Muscle of leg (tissue), 16 donors: ENCODE measurements at places on chromosomes 6 and 20. TPM values are rescaled to one million over a fixed set of nuclear protein-coding genes. Genes with fewer than 3 reads are reported as not detected.

DNA sequence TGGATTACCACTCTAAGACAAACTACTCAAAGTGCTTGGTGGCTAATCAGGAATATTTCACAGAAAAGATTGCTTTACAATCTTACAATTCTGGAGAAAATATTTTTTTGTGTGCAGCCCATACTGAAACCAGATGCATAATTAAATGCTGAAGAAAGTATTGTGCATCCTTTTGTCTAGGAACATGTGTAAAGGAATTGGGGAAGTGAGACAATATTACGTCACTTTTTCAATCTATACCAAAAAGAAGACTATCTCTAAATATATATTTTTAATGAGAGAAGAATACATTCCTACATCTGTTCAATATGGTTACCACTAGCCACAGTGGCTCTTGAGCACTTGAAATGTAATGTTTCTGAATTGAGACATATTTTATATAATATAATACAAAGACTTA lies 992.5 kb upstream of the ADGRB3 start:
- DNase-seq, result no peak

DNA sequence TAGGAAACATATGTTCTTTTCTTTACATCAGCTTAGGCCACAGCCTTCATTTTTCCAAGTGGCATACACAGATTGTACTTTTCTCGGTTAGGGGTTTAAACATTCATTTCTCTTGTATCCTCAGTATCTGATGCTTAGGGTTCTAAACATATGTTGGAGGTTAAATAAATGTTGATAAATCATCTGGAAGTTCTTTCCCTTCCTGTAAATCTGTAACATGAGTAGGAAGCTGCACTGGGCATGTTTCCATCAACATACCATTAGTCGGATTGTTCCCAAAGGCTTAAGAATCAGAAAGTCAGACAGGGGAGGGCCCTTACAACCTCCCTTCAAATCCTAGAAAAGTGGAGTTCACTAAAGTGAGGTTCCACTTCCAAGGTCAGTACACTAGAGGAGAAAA lies 54.8 kb upstream of the BCLAF1 start:
- peak; percentile 71 for DNase-seq
- no peak overlapping the region for H3K4me3 ChIP-seq
- H3K27ac ChIP-seq, result no peak overlapping the region
- no peaks in the 10 kb centered on the region for H3K4me1 ChIP-seq
- H3K36me3 ChIP-seq, result no peaks in the 10 kb centered on the region

- no peaks in the 10 kb centered on the region for H3K27me3 ChIP-seq
- H3K4me3 ChIP-seq, result no peak overlapping the region
- H3K27ac ChIP-seq, result no peak overlapping the region
- H3K4me1 ChIP-seq, result no peaks in the 10 kb centered on the region
- DNase-seq, result no peak
- peaks cover 24% of the 10 kb centered on the region for H3K36me3 ChIP-seq
These were observed 129.6 kb downstream of the SULF2 start for GRCh38 chr20:47655635-47656034.

GRCh38 chr20:22383156-22383555 lies 201.2 kb downstream of the FOXA2 start:
- peaks cover 4% of the 10 kb centered on the region for H3K27me3 ChIP-seq
- no peak for DNase-seq
- H3K4me3 ChIP-seq, result no peak overlapping the region
- H3K4me1 ChIP-seq, result no peaks in the 10 kb centered on the region

- H3K27ac ChIP-seq, result no peak overlapping the region
- no peak overlapping the region for H3K4me3 ChIP-seq
- H3K4me1 ChIP-seq, result peaks cover 3% of the 10 kb centered on the region
These were observed 391.8 kb downstream of the CDC5L start for GRCh38 chr6:44779130-44779826.

DNA sequence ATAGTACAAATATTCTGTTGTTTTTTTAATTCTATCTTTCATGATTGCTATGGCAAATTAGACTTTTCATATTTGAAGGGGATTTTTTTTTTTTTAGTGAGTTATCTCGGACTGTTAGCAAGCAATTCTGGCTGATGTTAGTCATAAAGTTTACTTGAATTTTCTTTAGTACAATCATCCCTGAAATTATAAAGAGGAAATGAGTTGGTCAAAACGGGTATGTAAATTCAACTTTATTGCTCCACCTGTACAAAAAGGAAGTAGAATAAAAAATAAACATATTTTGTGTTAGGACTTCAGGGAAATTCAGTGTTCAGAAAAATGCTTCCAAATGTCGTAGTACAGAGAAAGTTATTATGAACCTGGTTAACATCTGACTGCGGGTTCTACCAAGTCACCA lies 40.3 kb downstream of the PPP1R14C start:
- H3K4me3 ChIP-seq, result no peak overlapping the region
- no peak for DNase-seq
- H3K36me3 ChIP-seq, result no peaks in the 10 kb centered on the region
- H3K27ac ChIP-seq, result no peak overlapping the region

- no peaks in the 10 kb centered on the region for H3K36me3 ChIP-seq
- H3K4me1 ChIP-seq, result no peaks in the 10 kb centered on the region
- H3K27me3 ChIP-seq, result peaks cover 5% of the 10 kb centered on the region
These were observed 31.0 kb downstream of the GRM4 start for GRCh38 chr6:34114695-34115402.

GRCh38 chr20:34907616-34908469 lies 31.4 kb downstream of the ACSS2 start:
- H3K27ac ChIP-seq, result peak overlapping the region; percentile 63
- no peaks in the 10 kb centered on the region for H3K36me3 ChIP-seq
- H3K4me3 ChIP-seq, result no peak overlapping the region
- DNase-seq, result peak; percentile 60

DNA sequence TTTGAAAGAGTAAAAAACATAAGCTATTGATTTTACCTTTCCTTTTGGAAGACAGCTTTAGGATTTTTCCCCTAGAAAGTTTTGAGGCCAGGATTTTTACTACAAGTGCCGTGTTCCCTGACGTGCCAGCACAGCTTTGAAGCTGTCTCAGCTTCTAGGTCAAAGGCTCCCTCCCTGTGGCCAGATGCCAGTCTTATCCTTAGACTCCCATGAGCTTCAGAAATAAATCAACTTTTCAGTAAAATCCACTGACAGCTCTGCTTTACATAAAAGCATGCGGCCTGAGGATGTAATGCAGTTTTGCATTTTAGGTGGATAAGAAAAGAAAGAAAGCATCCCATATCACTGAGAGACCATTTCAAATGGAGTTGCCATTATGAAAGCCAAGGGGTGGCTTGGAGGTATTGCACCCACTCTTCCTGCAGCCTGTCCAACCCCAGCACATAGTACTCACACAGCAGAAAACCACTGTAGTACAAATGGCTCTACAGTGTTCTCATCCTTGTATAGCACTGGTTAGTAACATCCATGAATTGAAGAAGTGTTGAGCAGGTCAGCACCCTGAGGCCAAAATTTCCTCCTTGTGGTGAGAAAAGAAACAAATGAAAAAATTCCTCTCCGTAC lies 15.2 kb upstream of the ATXN1 start:
- peaks cover 9% of the 10 kb centered on the region for H3K4me1 ChIP-seq
- no peaks in the 10 kb centered on the region for H3K36me3 ChIP-seq
- no peak overlapping the region for H3K27ac ChIP-seq
- H3K4me3 ChIP-seq, result no peak overlapping the region
- H3K27me3 ChIP-seq, result no peaks in the 10 kb centered on the region
- no peak for DNase-seq

GRCh38 chr20:1994627-1995026 lies 769 bp upstream of the PDYN start:
- no peak for DNase-seq
- H3K4me1 ChIP-seq, result no peaks in the 10 kb centered on the region
- H3K27ac ChIP-seq, result no peak overlapping the region
- no peaks in the 10 kb centered on the region for H3K36me3 ChIP-seq

DNA sequence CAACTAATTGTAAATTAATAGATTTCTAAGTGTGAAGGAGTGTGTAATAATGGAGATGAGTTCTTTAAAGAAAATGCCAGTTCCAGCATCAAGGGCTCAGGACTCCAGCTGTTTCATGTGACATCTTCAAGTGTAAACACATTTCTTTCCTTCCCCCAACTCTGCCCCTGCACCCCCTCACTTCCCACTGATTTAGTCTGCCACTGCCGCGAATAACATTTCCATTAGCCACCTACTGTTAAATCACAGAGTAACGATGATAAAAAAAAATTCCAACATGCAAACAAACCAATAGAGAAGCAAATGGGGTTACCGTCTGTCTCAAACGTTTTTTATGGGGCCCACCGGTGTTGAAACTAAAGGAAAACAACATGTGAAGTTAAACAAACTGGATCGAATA lies 414.3 kb downstream of the SAMD5 start:
- no peaks in the 10 kb centered on the region for H3K36me3 ChIP-seq
- DNase-seq, result no peak
- no peak overlapping the region for H3K27ac ChIP-seq
- no peak overlapping the region for H3K4me3 ChIP-seq
- no peaks in the 10 kb centered on the region for H3K27me3 ChIP-seq

DNA sequence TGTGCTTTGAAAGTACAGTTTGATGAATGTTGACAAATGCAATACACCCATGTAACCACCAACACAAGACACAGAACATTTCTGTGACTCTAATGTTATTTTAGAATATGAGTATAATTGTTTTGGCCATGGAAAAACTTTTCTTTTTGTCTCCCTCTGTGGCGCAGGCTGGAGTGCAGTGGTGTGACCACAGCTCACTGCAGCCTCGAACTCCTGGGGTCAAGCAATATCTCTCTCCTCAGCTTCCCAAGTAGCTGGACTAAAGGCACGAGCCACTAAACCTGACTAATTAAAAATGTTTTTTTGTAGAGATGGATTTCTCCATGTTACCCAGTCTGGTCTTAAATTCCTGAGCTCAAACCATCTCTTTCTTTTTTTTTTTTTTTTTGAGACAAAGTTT lies 20.3 kb upstream of the BCAS4 start:
- DNase-seq, result no peak
- H3K4me3 ChIP-seq, result no peak overlapping the region
- H3K4me1 ChIP-seq, result no peaks in the 10 kb centered on the region
- H3K36me3 ChIP-seq, result no peaks in the 10 kb centered on the region

- no peak overlapping the region for H3K4me3 ChIP-seq
- no peaks in the 10 kb centered on the region for H3K36me3 ChIP-seq
- no peak overlapping the region for H3K27ac ChIP-seq
- no peaks in the 10 kb centered on the region for H3K27me3 ChIP-seq
- no peak for DNase-seq
- H3K4me1 ChIP-seq, result no peaks in the 10 kb centered on the region
These were observed 515.7 kb upstream of the FLRT3 start for GRCh38 chr20:14853079-14853478.

GRCh38 chr20:47724910-47725247 lies 60.4 kb downstream of the SULF2 start:
- no peaks in the 10 kb centered on the region for H3K36me3 ChIP-seq

DNA sequence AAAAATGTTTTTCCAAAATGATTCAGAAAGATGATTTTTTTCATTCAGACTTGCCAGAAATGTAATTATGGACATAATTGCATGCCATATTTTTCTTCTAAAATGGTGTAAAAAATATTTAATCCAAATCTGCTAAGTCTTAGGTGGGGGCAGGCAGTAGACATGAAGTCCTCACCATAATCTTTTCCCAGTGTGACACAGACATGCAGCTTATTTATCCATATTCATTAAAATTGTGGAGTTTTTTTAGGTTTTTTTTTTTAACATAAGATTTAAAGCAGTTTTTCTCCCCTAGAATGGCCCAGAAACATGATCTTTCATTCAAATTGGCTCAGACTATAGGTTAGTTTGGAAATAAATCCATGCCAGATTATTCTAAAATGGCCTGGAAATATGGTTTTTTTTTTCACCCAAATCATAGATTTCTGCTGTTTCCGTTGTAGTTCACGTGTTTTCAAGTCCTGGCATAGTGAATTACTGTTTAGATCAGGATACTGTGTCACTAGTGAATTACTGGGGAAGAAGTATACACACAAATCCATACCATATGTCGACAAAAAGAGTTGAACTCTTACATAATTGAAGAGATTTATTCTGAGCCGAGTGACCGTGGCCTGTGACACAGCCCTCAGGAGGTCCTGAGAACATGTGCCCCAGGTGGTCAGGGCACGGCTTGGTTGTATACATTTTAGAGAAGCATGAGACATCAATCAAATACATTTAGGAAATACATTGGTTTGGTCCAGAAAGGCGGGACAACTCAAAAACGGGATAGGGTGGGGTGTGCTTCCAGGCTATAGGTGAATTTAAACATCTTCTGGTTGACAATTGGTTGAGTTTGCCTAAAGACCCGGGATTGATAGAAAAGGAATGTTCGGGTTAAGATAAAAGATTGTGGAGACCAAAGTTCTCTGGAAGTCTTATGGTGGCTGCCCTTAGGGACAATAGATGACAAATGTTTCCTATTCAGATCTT lies 33.9 kb downstream of the ZNF133 start:
- no peak overlapping the region for H3K4me3 ChIP-seq
- H3K27ac ChIP-seq, result no peak overlapping the region
- no peaks in the 10 kb centered on the region for H3K4me1 ChIP-seq
- no peaks in the 10 kb centered on the region for H3K27me3 ChIP-seq
- DNase-seq, result peak; percentile 63
- H3K36me3 ChIP-seq, result peaks cover 3% of the 10 kb centered on the region

DNA sequence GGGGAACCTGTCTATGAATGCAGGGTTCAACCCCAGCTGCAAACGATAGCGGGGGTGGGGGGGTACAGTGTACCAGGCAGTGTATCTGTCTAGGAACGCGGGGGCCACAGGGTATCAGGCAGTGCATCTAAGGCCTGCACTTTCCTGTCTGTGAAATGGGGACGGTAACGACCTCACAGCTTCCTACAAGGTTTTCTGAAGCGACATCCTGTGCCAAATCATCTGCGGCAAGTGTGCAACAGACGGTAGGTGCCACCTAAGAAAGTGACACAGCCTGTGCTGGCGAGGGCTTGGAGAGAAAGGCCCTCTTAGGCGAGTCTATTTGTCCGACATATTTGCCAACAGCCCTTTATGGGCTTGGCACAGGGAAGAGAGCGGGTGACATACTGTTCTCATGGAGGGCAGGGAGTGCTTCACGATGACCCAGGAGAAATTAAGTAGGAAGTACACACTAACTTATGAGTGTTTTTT lies 3.8 kb downstream of the DIDO1 start:
- H3K36me3 ChIP-seq, result no peaks in the 10 kb centered on the region
- no peak for DNase-seq
- H3K4me1 ChIP-seq, result peaks cover 53% of the 10 kb centered on the region
- no peaks in the 10 kb centered on the region for H3K27me3 ChIP-seq

GRCh38 chr6:42898891-42899361 lies 16.9 kb upstream of the PTCRA start:
- peaks cover 6% of the 10 kb centered on the region for H3K4me1 ChIP-seq
- no peaks in the 10 kb centered on the region for H3K27me3 ChIP-seq
- no peaks in the 10 kb centered on the region for H3K36me3 ChIP-seq
- H3K27ac ChIP-seq, result no peak overlapping the region
- H3K4me3 ChIP-seq, result no peak overlapping the region
- peak; percentile 77 for DNase-seq

MOXD1 gene
- 3.1 TPM for total RNA-seq

GJA10 gene
- not detected for total RNA-seq

SYCP2L gene
- total RNA-seq, result 2.6 TPM

HLA-DMA gene
- 4.2 TPM for total RNA-seq

PDE7B gene
- 10.3 TPM for total RNA-seq

PRSS35 gene
- total RNA-seq, result 102 TPM

HRH3 gene
- 0.35 TPM for total RNA-seq

TREML1 gene
- total RNA-seq, result 0.18 TPM

OR2B6 gene
- 0.09 TPM for total RNA-seq
